Stimulated activated memory B cell treated with anti-CD40 and anti-IgM and Interleukin-4, amounts not matched to agents 10 μg/mL and 1 μg/mL and 100 μg/mL, for 72 hours (primary cell): ENCODE measurements at places on chromosomes 3 and 15.

DNA sequence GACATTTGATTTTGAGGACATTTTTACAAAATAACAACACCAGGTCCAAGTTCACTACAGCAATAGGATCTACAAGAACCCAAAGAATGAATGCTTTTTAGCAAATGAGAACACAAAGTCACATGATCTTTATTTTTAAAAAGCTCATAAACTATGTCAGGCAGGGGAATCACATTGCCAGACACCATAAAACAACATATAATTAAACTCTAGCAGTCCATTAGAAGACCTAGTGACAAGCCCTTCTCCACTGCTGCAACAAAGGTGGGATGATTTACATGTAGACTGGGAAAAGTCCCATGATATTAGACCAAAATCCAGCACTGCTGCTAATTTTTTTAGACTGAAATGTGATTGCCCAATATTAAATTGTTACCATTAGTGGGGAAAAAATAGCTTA lies 92.6 kb downstream of the FHIT start:
- H3K36me3 ChIP-seq, result no peaks in the 10 kb centered on the region
- no peak overlapping the region for H3K27ac ChIP-seq
- no peak for ATAC-seq
- H3K4me3 ChIP-seq, result no peak overlapping the region
- peaks cover 14% of the 10 kb centered on the region for H3K4me1 ChIP-seq

GRCh38 chr15:57922776-57923175 lies 142.7 kb downstream of the ALDH1A2 start:
- no peak overlapping the region for H3K4me3 ChIP-seq
- no peak overlapping the region for H3K27ac ChIP-seq
- no peaks in the 10 kb centered on the region for H3K4me1 ChIP-seq
- H3K27me3 ChIP-seq, result no peaks in the 10 kb centered on the region
- ATAC-seq, result no peak
- no peaks in the 10 kb centered on the region for H3K36me3 ChIP-seq

GRCh38 chr3:144241404-144241803 lies 269.8 kb downstream of the DIPK2A start:
- no peaks in the 10 kb centered on the region for H3K4me1 ChIP-seq
- H3K27ac ChIP-seq, result no peak overlapping the region
- ATAC-seq, result no peak
- H3K4me3 ChIP-seq, result no peak overlapping the region
- H3K36me3 ChIP-seq, result no peaks in the 10 kb centered on the region

DNA sequence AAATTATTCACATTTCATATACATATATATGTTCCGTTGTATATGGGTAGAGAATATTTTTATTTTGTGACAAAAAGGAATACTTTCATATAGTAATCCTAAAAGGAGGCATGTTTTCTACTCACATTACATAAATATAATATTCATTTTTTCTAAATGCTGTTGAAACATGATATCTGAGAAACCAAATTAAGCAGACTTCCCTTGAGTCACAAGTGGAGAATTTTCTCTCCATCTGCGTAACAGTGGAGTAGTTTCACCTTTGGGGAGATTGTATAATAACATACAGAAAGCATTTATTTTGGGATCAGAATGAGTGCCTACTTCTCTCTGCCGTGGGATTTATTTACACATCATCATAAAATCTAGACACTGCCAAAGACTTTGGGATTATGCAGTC lies 849.8 kb downstream of the NSUN3 start:
- H3K36me3 ChIP-seq, result no peaks in the 10 kb centered on the region
- no peak overlapping the region for H3K27ac ChIP-seq
- H3K4me1 ChIP-seq, result no peaks in the 10 kb centered on the region
- H3K4me3 ChIP-seq, result no peak overlapping the region

DNA sequence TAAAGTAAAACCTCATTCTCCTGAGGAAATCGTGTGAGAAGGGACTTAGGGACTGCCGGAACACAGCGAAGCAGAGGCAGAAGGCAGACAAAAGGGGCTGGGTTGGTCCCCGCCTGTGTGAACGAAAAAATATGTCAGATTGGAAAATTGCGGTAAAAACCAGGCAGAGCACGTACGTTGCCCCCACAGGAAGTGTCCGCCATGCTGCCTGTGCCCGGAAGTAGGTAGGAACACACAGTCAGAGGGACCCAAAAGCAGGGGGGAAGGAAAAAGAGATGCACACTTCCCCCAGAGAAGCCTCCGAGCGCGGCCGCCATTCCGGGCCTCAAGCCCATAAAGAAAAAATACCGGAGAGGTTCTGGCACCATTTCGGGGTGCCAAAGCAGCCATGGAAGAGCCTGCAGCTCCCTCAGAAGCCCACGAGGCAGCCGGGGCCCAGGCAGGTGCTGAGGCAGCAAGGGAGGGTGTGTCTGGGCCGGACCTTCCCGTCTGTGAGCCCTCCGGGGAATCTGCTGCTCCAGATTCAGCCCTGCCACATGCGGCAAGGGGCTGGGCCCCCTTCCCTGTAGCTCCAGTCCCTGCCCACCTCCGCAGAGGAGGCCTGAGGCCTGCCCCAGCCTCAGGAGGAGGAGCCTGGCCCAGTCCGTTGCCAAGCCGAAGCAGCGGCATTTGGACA lies at the start of gene MKRN3:
Gene MKRN3 (plus strand): TSS at position 280 of the 676 bp plus-strand sequence. CDS start 109 bp downstream, at position 389.
- peak within 1 kb of the TSS; percentile 66 for H3K4me3 ChIP-seq
- no peaks in the 10 kb centered on the region for H3K27me3 ChIP-seq
- peak; percentile 20 for ATAC-seq
- no peaks in the 10 kb centered on the region for H3K36me3 ChIP-seq
- no peaks in the 10 kb centered on the region for H3K4me1 ChIP-seq

- no peak overlapping the region for H3K27ac ChIP-seq
- no peak for ATAC-seq
- H3K4me3 ChIP-seq, result no peak overlapping the region
- H3K4me1 ChIP-seq, result no peaks in the 10 kb centered on the region
- no peaks in the 10 kb centered on the region for H3K36me3 ChIP-seq
These were observed 239.9 kb upstream of the ATP10A start for GRCh38 chr15:26103002-26103404.

- H3K4me3 ChIP-seq, result no peak overlapping the region
- H3K27ac ChIP-seq, result no peak overlapping the region
- no peak for ATAC-seq
- no peaks in the 10 kb centered on the region for H3K4me1 ChIP-seq
These were observed 353.0 kb upstream of the RORA start for GRCh38 chr15:61582092-61582491.

DNA sequence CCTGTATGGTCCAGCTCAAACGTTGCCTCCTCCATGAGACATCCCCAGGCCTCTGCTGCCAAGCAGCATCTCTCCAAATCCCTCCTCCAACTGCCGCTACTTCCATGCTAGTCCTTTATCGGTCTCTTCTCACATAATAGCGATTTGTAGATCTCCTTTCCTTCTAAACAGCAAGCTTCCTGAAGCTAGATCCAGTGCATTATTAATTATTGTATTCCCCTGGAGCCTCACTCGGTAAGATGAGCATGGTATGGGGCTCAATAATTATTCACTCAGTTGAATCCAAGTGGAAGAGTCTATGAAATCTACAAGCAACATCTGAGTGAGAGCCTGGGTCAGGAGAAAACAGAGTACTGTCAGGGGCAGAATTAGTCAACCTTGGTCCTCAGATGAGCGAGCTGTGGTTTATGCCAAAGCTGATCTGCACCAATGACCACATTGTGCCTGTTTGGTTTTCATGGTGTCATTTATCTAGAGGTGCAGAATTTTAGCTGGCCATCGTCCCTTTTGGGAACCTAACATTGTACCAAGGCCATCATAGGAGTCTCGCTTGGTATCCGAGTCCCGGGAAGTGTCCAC lies 93.8 kb upstream of the UBE2E1 start:
- H3K36me3 ChIP-seq, result peaks cover 6% of the 10 kb centered on the region
- ATAC-seq, result peak; percentile 83
- H3K27me3 ChIP-seq, result no peaks in the 10 kb centered on the region
- peaks cover 19% of the 10 kb centered on the region for H3K4me1 ChIP-seq
- no peak overlapping the region for H3K4me3 ChIP-seq

GRCh38 chr3:31406896-31407295 lies 125.8 kb upstream of the STT3B start:
- H3K36me3 ChIP-seq, result no peaks in the 10 kb centered on the region
- H3K4me3 ChIP-seq, result no peak overlapping the region
- H3K4me1 ChIP-seq, result no peaks in the 10 kb centered on the region
- ATAC-seq, result no peak
- no peak overlapping the region for H3K27ac ChIP-seq

GRCh38 chr3:16881896-16882630 lies 2.7 kb upstream of the PLCL2 start:
- peaks cover 12% of the 10 kb centered on the region for H3K4me1 ChIP-seq
- H3K27ac ChIP-seq, result peak overlapping the region; percentile 98
- ATAC-seq, result no peak
- no peak overlapping the region for H3K4me3 ChIP-seq
- H3K27me3 ChIP-seq, result no peaks in the 10 kb centered on the region

DNA sequence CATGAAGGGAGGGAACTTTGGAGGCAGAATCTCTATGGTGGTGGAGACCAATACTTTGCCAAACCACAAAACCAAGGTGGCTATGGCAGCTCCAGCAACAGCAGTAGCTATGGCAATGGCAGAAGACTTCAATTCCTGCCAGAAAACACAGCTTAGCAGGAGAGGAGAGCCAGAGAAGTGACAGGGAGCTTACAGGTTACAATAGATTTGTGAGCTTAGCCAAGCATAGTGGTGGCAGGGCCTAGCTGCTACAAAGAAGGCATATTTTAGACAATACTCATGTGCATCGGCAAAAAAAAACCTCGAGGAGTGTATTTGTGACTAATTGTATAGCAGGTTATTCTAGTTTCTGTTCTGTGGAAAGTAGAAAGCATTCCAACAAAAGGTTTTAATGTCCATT lies 6.4 kb upstream of the CSTA start:
- H3K36me3 ChIP-seq, result no peaks in the 10 kb centered on the region
- no peak overlapping the region for H3K4me3 ChIP-seq
- ATAC-seq, result no peak
- no peak overlapping the region for H3K27ac ChIP-seq
- peaks cover 28% of the 10 kb centered on the region for H3K27me3 ChIP-seq
- H3K4me1 ChIP-seq, result peaks cover 16% of the 10 kb centered on the region

GRCh38 chr3:191682961-191683360 lies 222.0 kb downstream of the PYDC2 start:
- no peaks in the 10 kb centered on the region for H3K27me3 ChIP-seq
- no peak overlapping the region for H3K4me3 ChIP-seq
- no peaks in the 10 kb centered on the region for H3K36me3 ChIP-seq
- no peak overlapping the region for H3K27ac ChIP-seq

- H3K36me3 ChIP-seq, result no peaks in the 10 kb centered on the region
- H3K4me1 ChIP-seq, result peaks cover 39% of the 10 kb centered on the region
- peak overlapping the region; percentile 87 for H3K4me3 ChIP-seq
These were observed 815 bp downstream of the SPINT1 start for GRCh38 chr15:40844696-40845030.

- ATAC-seq, result no peak
- no peaks in the 10 kb centered on the region for H3K27me3 ChIP-seq
- H3K4me1 ChIP-seq, result no peaks in the 10 kb centered on the region
- H3K4me3 ChIP-seq, result no peak overlapping the region
- H3K27ac ChIP-seq, result no peak overlapping the region
These were observed 162.2 kb downstream of the APBA2 start for GRCh38 chr15:29048011-29048410.

DNA sequence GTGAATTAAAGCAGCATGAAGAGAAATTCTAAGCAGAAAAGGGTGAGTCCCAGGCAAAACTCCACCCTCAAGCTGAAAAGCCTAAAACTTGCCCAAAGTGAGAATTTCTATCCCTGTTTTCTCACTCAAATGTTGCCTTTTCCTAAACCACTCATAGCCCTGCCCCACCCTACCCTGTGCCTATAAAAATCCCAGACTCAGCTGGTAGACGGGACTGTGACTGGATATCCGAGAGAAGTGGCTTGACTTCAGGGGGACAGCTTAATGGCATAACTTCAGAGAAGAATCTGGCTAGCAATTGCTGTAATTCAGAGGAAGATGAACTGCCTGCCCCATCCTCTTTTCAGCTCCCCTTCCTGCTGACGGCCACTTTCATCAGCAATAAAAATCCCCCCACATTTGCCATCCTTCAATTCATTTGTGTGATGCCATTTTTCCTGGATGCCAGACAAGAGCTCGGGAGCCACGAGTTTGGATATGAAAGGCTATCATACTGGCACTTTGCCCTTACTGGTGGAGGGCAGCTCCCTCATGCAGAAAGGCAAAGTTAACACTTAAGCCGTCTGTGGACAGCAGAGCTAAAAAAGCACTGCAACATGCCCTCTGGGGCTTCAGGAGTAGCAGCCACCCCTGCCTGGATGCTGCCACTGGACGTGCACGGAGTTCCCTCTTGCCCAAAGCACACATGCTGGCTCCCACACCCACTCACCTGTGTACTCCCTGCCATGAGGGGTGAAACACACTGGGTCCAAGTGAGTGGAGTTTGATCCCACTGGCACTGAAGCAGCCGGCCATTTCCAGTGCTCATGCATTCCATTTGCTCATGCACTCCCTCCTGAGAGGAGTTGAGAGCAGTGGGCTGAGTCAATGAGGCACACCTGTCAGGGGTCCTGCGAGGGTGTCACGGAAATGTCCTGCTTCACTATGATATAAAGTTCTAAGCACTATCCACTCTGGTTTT lies 670.6 kb downstream of the PLOD2 start:
- ATAC-seq, result no peak
- no peaks in the 10 kb centered on the region for H3K36me3 ChIP-seq
- no peak overlapping the region for H3K27ac ChIP-seq
- no peaks in the 10 kb centered on the region for H3K27me3 ChIP-seq
- no peaks in the 10 kb centered on the region for H3K4me1 ChIP-seq

DNA sequence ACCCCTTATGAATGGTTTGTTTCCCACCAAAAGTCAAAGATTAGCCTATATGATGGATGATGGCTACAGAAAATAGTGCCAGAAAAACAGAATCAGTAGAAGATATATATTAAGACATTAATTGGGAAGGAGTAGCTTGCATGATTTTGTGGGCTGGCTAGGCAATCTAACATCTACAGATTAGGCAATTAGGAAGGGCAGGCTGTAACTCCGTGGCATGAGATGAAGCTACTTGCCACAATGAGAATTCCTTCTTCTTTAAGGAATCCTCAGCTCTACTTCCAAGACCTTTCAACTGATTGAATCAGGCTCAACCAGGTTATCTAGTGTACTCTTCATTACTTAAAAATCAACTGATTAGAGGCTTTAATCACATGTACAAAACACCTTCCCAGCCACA lies 426.7 kb downstream of the LPP start:
- no peaks in the 10 kb centered on the region for H3K27me3 ChIP-seq
- H3K4me3 ChIP-seq, result no peak overlapping the region
- H3K36me3 ChIP-seq, result peaks cover 7% of the 10 kb centered on the region
- peaks cover 19% of the 10 kb centered on the region for H3K4me1 ChIP-seq

- H3K27ac ChIP-seq, result no peak overlapping the region
- peaks cover 11% of the 10 kb centered on the region for H3K36me3 ChIP-seq
- ATAC-seq, result no peak
These were observed 33.6 kb downstream of the KIF15 start for GRCh38 chr3:44795197-44795596.

- no peak for ATAC-seq
- no peak overlapping the region for H3K4me3 ChIP-seq
- H3K36me3 ChIP-seq, result peaks cover 5% of the 10 kb centered on the region
- H3K27ac ChIP-seq, result no peak overlapping the region
- peaks cover 21% of the 10 kb centered on the region for H3K27me3 ChIP-seq
These were observed 25.5 kb upstream of the NUDT16 start for GRCh38 chr3:131356006-131356595.
